ENCODE measurements at places on chromosomes 11 and 22.

- no peak for DNase-seq
These were observed 51.5 kb downstream of the LHFPL7 start for GRCh38 chr22:24894998-24895397.

DNA sequence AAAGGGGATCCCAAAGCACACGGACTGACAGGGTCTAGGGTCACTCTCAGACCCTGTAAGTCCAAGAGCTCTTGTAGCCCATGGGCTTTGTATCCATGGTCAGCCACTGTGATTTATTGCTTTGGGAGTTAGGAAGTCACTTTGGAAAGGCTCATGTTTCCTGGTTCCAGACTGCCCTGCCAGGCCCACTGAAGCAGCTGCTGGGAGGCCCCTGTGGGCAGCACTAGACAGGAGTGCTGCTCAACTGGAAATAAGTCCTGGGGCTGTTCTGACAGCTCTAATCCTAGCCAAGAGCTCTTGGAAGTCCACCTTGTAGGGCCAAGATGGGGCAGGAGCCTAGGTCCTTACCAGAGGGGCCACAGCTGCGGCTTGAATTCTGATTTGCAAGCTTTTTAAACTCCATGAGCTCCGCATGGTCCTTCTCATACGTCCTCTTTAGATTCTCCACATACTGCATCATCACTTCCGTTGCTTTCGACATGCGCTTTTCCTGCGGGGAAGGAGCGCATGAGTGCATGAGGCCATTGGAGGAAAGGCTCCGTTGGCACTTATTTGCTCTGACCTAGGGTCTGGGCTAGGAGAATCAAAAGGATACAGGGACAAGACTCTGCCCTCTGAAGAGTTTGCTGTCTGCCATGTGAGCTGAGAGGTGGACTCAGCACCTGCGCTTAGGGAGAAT is 32.2 kb upstream of the LYVE1 start:
- no peak for DNase-seq

DNA sequence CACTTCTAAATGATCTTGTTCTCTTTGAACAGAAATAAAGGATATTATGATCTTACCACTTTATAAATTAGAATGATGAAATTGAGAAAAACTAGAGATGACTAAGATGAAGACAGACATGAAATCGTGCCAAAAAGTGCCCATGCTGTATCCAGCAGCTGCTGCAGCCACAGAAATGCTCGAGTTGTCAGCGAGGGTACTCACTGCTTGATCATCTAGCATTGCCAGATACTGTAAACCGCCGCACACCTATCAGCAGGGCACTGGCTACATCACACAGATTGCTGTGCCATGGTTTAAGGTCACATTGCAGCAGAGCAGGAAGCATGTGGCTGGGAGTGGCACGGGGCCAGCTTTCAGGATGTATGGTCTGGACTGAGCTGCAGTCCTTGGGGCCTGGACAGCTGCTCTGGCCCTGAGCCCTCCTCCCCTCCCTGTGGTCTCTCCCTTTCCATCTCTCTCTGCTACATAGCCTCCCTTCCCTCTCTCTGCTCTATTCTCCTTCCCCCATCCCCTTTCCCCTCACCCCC is 51.0 kb upstream of the SEPTIN5 start:
- no peak for DNase-seq

DNA sequence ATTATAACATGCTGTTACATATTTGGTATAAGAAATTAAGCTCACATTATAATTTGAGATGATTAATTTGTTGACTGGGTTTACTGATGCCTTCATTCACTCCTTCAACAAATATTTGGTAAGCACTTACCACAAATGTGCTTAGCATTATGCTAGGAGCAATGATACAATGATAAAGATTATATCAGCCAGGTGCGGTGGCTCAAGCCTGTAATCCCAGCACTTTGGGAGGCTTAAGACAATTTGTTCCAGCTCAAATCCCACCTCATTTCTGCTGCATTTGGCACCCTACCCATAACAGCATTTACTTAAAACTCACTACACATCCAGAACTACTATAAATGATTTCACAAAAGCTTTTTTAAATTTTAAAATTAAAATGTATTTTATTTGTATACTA is 1263.6 kb upstream of the RAG2 start:
- DNase-seq: no peak

DNA sequence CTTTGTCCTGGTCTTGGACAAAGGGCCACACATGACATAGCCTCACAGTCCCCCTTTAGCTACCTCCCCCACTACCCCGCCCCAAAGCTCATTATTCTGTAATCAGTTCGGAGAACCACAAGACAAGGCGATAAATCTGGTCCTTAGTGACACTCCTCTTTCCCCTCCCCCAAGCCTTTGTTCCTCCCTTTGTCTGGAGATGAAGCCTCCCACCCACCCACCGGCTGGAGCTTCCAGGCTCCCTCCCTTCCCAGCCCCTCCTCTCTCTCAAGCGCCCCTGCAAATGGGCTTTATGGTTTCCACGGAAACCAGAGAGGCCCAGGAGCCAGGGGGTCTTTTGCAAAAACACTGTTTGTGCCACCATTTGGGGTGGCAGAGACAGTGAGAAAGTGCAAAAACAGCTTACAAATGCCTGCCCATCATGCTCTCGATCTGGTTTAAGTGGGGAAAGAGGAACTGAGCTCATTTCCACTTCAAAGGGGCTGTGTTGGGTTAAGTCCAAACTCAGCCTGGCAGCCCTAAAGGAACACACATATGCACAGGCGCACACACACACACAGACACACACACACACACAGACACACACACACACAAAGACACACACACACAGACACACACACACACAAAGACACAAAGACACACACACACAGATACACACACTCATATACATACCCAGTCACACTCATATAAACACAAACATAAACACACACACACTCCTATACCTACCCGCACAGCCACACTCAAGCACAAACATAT is 23.5 kb downstream of the APLNR start:
- DNase-seq: no peak

DNA sequence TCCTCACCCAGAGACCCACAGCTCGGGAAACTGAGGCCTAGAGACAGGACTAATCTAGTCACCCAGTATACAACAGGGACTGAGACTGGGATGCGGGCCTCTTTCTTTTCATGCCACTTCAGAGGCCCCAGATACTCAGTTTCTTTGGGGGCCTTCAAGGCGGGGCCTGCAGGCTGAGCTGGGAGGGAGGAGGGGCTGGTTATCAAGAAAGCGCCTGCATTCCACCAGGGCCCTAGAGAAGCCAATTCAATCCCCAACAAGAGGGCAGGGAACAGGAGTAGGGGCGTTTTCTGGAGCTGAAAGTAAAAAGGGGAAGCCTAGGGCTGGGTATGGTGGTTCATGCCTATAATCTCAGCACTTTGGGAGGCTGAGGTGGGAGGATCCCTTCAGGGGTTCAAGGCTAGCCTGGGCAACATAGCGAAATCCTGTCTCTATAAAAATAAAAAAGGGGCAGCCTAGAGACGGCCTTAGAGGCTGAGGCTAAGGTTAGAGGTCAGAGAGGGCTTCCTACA is 1.6 kb downstream of the ATG2A start:
- DNase-seq: no peak

DNA sequence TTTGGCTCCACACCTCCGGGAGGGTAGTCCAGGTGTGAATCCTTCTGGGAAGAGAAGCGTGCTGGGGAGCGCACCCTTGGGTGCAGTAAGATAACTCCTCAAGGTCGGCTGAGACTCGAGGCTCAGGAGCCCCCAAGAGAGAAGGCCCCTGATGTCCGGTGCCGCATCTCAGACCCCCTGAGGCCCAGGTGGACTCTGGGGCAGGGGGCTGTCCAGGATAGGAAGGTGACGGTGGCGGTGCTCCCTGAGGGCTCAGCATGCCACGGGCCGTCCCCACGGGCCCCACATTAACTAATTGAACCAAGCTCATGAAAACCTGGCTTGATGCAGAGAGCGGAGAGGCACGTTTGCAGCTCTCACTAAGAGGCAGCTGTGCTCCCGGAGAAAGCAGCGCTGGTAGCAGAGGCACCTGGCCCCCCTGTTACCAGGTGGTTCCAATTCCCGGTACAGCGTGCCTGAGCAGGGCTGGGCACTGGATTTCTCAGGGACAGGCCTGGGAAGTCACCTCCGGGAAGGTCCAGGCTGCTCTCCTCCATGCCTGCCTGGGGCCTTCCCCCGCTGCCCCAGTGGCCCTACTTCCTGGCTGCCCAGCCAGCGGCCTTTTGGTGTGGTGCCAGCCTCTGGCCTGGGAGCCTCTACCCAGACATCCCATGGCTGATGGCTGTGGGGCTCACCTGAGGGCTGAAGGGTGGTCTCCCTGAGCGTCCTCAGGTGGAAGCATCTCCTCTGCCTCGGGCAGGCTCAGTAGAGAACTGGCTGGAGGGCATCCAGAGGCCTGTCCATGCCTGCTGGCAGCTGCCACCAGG is 1.1 kb downstream of the KCNQ1 start:
- DNase-seq: no peak

- DNase-seq: no peak
These were observed 129.4 kb upstream of the PAX6 start for GRCh38 chr11:31940371-31941037.

- DNase-seq: no peak
These were observed 64.3 kb upstream of the RASD2 start for GRCh38 chr22:35476341-35476740.

- DNase-seq: no peak
These were observed 65.9 kb downstream of the LIF start for GRCh38 chr22:30180616-30181015.

DNA sequence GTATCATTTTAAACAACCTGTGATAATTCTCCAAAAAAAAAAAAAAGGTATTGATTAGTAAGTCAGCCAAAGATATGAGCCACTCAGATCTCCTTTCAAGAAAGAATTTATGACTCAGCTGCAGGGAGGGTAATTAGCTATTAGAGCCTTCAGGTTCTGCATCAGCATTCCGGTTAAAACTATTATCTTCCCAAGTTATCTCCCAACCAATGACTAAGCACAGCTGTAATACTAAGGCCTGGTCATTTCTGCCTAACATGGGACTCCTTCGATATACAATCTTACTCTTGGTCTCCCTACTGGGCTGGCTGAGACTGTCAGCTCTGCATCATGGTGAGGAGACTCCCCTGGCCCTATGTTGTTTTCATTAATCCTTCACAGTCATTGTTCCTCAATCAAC is 60.4 kb downstream of the SBF2 start:
- no peak for DNase-seq

DNA sequence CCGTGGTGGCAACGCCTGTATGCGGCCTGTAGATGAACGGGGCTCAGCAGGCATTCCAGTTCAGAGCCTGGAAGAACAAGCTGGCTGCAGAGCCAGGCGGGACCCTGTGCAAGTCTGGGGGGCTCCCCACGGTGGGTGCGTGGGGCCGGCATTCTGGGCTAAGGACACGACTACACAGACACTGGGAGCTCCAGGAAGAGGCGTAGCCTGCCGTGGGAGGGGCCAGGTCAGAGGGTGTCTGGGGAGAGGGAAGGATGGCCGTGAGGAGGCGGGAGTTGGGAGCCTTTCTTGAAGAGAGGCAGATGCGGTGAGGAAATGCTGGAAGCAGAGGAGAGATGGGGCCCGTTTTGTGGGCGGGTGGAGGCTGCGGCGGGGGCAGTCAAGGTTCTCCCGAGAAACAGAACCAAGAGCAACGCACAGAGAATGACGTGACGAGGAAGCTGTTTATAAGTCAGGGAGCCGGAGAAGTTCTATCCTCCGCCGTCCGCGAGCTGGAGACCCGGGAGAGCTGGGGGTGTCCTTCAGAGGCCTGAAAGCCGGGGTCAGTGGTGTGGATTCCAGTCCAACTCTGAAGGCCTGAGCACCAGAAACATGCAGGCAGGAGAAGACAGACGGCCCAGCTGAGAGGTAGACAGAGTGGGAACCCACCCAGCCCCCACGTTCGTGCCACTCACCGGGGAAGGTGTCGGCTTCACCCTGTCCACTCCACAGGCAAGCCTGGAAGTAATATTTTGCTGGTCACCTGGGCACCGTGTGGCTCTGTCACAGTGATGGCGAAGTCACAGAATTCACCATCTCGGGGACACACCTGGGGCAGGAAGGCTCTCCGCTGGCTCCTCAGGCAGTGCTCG is 529.6 kb downstream of the BRD1 start:
- no peak for DNase-seq

DNA sequence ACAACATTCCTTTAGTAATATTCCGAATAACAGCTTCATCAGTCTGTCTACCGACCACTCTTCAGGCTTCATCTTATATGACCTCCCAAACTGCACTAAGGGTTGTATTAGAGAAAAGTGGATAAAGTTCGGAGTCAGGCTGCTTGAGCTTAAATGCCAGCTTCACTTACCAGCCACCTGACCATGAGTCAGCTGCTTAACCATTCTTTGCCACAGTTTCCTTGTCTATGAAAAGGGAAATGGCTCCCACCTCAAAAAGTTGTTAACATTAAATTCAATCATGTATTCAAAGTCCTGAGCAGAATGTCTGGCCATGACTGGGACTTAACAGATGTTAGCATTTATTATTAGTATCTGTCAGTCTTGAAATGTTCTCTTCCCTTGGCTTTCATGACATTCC is 20.9 kb downstream of the LIMK2 start:
- no peak for DNase-seq

DNA sequence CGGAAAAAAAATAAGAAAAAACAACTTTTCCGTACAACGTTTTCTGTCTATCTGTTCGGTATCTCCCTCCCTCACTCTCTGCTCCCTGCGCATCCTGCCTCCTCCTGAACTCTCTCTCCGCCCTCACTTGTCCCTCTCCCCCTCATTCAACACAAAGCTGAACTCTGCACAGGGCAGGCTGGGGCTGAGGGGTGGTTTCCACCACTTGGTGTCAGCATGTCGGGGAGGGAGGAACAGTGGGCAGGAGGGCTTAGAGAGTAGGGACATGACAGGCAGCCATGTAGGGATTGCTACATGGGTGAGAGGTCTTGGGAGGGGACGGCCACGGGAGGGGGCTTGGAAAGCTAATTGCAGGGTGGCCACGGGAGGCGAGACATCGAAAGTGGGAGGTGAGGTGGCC is 17.6 kb downstream of the SLC22A12 start:
- DNase-seq: no peak

DNA sequence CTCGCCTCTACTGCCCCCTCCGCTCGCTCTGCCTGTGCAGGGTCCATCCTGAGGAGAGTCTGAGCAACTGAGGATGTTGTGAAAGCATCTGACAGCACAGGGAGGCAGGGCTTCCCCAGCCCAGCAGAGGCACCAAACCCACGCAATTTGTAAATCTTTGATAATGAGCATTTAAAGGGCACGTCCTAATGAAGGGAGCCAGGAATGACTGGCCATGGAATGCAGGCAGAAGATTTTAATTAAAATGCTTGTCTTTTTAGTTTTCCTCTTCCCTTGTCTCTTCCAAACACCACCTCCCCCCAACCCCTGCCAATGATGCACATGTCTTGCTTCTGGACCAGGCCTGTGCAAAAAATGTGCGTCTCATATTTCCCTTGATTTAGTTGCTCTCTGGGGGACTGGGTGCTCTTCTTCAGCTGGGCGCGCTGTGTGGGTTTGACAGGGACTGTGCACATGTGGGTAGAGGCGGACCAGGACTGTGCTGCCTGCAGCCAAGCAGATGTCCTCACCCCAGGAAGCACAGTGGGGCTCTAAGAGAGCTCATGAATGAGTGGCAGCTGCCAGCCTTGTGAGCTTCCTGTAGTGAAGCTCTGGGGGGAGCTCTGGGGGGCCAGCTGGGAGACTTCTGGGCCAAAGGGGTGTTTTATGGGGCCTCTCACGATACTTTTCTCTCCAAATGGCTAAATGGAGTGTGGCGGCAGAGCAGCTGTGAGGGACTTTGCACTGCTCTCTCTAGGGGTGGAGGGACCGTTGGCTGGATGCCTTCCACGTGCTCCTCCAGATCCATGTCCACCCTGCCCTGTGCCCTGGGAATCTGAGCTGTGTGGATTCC is 273.5 kb downstream of the ST3GAL4 start:
- DNase-seq: no peak

All from T follicular helper cell (primary cell).